ENCODE measurements at places on chromosomes 4 and X.

DNA sequence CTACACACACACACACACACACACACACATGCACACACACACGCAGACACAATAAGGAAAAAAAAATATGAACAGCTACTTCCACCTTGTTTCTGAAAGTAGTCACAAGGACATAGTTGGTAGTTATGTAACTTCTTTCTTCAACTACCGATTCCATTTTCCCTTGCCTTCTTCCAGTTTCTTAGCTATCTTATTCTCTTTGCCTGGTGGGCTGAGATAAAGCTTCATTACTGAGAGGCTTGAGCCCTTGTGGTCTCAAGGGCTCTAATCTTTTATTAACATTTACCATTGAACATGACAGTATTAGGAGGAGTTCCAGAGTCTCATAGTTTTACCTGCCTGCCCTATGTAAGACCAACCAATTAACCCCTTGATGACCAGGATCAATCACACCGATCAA is 8.9 kb upstream of the SMIM10 start:
- DNase-seq = no peak

DNA sequence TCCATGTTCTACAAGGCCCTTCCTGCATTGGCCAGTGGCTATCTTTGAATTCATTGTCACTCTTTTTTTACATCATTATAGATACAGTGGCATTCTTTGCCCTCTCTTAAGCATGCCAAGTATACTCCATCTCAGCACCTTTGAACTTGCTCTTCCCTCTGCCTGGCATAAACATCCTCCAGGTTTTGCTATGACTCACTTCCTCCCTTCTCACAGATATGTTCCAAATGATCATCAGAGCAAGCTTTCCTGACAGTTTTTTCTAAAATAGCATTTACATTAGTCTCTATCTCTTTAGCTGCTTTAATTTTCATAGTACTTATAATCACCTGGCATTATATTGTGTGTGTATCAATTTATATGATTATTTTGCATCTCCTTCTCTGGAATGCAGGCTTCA is 553.3 kb upstream of the MAGEB2 start:
- no peak for DNase-seq

DNA sequence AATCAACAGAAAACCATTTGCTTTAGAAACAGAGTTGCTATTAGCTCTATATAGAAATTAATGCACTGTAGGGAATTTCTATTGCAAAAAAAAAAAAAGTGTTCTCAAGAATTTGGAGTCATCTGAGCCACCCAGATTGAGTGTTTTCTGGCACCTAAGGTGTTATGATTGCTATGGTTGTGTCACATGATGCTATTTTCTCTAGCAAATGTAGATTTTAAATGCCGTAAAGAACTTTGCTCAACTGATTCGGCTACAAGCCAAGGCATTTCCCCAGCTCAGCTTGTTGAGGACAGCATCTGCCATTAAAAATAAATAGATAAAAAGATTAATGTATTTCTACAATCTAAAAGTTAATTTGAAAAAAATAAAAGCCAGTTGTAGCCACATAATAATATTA is 712.8 kb downstream of the FAT4 start:
- no peak for DNase-seq

DNA sequence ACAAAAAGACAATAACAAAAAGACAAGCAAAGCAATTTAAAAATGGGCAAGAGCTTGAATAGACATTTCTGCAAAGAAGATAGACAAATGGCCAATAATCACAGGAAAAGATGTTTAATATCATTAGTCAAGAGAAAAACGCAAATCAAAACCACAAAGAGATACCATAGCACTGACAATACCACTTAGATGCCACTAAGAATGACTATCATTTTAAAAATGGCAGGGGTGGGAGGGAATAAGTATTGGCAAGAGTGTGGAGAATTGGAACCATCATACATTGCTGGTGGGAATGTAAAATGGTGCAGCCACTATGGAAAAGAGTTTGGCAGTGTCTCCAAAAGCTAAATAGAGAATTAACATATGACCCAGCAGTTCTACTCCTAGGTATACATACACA is 15.1 kb upstream of the EXOC1 start:
- DNase-seq = no peak

DNA sequence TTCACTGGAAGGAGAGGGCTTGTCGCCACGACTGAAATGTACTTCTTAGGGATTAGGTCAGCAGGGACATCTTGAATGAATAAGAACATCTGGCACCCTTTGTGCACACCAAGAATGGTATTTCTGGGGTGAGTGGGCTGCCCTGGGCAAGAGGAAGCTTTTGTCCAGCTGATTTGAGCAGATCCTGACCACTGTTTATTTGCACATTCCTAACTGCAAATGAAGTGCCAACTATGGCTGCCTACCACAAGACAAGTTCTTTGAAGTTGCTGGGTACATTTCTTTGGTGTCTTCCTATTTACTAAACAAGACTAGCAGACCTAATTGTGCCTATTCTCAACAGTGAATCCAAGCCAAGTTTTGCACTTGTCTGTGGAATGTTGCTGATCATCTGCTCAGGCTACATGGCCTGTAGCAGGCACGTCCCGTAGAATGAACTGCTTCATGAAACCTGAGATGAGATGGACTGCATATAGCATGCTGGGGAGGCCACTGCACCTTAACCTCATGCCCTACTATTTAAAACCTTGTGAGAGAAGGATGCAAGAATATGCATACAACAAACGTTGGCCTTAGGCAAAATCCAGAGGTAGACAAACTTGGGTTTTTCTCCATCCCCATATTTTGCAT is 45.0 kb downstream of the PIR start:
- no peak for DNase-seq

- DNase-seq = no peak
Measured at GRCh38 chr4:72665171-72665968, 96.3 kb upstream of the ADAMTS3 start.

DNA sequence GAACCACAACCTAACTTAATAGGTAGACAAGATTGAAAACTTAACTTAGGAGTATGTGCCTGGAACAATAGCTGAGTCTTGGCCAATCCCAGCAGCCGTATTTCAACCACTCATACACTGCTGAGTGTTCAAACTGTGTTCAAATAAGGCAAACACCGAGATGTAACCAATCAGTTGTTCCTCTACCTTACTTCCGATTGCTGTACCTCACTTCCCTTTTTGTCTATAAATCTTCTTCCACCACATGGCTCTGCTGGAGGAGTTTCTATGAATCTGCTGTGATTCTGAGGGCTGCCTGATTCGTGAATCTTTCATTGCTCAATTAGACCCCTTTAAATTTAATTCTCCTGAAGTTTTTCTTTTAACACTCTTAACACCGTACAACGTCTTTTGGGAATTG is 108.0 kb downstream of the ANAPC4 start:
- no peak for DNase-seq
